ENCODE measurements at places on chromosomes 2 and 18.
A peak's percentile ranks its signal among the peaks of the same experiment; 100 is the strongest.

DNA sequence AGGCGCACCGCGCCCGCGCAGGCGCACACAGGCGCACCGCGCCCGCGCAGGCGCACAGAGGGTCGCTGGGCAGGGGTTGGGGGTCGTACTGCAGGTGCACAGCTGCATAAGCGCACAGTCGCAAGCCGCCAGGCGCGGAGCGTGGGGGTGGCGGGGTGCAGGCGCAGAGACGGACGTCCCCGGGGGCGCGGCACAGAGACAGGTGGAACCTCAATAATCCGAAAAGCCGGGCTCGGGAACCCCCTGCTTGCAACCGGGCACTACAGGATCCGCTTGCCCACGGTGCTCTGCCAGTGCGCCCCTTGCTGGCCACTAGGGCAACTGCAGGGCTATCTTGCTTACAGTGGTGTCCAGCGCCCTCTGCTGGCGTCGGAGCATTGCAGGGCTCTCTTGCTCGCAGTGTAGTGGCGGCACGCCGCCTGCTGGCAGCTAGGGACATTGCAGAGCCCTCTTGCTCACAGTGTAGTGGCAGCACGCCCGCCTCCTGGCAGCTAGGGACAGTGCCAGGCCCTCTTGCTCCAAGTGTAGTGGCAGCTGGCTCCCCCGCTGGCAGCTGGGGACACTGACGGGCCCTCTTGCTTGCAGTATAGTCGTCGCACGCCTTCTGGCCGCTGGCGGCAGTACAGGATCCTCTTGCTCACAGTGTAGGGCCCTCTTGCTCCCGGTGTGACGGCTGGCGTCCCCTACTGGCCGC lies 34.9 kb downstream of the FAM110C start:
- no peaks in the 10 kb centered on the region for H3K27me3 ChIP-seq
- no peak overlapping the region for H3K27ac ChIP-seq
- H3K36me3 ChIP-seq: no peaks in the 10 kb centered on the region
- DNase-seq: peak; percentile 87
- H3K4me3 ChIP-seq: no peak overlapping the region

GRCh38 chr2:218890369-218890768 lies 9.7 kb downstream of the WNT10A start:
- H3K36me3 ChIP-seq: no peaks in the 10 kb centered on the region
- no peak overlapping the region for H3K27ac ChIP-seq
- no peak for DNase-seq
- H3K4me1 ChIP-seq: no peaks in the 10 kb centered on the region
- H3K4me3 ChIP-seq: no peak overlapping the region

DNA sequence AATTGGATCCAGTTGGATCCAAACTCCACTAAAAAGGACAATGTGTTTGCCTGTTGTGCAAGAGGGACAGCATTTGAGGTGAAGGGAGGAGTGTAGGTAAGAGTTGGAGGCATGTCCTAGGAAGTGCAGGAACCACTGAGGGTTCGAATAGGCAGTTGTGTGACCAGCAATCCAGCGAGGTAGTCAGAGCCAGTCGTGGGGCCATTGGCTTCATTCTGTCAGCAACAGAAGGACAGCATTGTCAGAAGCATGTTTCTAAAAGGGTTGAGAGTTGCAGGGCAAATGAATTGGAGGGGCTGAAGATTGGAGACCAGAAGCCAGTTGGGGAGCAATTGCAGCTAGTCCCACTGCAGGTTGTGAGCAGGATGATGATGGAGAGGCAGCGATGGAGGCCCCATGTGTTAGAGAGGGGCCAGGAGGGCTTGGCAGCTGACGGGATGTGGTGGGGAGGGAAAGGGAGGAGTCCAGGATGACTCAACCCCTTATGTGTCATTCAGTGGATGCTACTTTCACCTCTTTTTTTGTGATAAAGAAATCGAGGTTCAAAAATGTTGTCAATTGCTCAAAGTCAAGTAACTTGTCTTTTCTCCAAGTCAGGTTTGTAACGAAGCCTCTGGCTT lies 96.7 kb upstream of the SIX3 start:
- no peaks in the 10 kb centered on the region for H3K36me3 ChIP-seq
- DNase-seq: no peak
- no peak overlapping the region for H3K27ac ChIP-seq
- no peaks in the 10 kb centered on the region for H3K27me3 ChIP-seq
- no peaks in the 10 kb centered on the region for H3K4me1 ChIP-seq

DNA sequence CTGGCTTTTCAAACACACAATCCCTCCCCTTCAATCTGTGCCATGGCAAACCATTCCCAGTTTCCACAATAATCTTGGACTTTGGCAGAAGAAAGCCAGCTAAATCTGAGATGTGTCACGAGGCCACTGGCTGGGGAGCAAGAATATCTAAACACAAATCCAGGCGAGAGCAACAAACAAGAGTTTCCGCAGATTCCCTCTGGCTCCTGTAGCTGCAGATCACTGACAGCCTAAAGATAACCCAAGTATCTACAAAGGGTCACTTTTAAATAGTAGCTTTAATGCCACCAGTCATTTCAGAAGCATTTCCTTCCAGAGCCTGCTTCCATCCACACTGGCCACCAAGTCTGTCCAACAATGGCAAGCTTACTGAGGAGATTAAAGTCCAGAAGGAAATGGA lies 86.9 kb downstream of the ACVR1 start:
- H3K27me3 ChIP-seq: no peaks in the 10 kb centered on the region
- H3K4me3 ChIP-seq: no peak overlapping the region
- peak overlapping the region; percentile 39 for H3K27ac ChIP-seq

GRCh38 chr18:43160509-43160908 lies 45.0 kb upstream of the RIT2 start:
- DNase-seq: no peak
- no peaks in the 10 kb centered on the region for H3K36me3 ChIP-seq
- no peaks in the 10 kb centered on the region for H3K4me1 ChIP-seq
- H3K27ac ChIP-seq: no peak overlapping the region
- no peaks in the 10 kb centered on the region for H3K27me3 ChIP-seq

GRCh38 chr18:75836516-75836915 lies 409.0 kb upstream of the SMIM21 start:
- H3K27ac ChIP-seq: no peak overlapping the region
- H3K4me1 ChIP-seq: no peaks in the 10 kb centered on the region
- no peaks in the 10 kb centered on the region for H3K36me3 ChIP-seq
- H3K27me3 ChIP-seq: no peaks in the 10 kb centered on the region
- DNase-seq: no peak

DNA sequence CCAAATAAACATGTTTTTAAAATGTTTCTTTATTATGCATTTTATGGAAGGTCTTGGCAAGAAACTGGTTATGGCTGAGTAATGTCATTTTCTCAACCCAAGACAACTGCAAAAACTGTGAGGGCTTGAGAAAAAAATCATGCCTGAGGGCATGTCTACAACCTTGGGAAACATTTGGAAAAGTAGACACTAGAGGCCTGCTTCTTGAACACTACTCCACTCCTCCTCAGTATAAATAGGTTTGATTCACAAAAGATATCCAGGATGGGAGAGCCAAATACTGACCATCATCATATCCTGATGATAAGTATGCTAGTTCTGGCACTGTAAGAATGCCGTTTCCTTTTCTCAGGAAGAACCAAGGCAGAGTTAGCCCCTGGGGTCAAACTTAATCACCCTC lies 71.1 kb downstream of the OSR1 start:
- DNase-seq: no peak
- no peaks in the 10 kb centered on the region for H3K27me3 ChIP-seq
- no peak overlapping the region for H3K4me3 ChIP-seq
- H3K36me3 ChIP-seq: no peaks in the 10 kb centered on the region

DNA sequence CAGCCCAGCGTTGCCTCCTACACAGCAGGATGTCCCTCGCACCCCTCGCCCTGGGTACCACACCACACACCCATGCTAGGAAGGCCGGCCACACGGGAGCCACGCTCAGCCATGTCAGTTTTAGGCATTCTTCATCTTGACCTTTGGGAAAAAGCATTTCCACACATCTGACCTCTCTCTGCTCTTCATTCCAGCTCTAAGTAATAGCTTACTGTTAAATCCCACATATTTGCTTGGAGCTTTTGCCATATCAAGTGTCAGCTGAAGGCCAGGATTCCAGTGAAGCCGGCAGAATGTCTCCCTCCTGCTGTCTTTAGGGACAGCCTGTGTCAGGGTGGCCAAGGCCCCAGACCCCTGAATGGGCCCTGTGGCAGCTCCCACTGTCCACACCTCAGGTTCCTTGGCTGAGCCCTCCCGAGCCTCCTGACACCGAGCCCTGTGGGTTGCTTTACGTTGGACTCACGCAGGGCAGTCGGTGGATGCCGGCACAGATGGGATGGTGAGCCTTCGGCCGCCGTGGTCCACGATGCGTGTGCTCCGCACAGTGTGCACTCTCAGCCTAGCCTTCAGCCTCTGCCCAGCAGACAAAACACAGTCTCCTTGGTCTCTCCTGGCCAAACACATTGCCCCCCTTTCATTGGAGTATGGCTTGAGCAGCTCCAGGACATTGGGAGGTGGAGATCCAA lies 202.0 kb downstream of the SEPTIN10 start:
- no peak overlapping the region for H3K4me3 ChIP-seq
- no peaks in the 10 kb centered on the region for H3K27me3 ChIP-seq
- no peak overlapping the region for H3K27ac ChIP-seq
- DNase-seq: no peak

DNA sequence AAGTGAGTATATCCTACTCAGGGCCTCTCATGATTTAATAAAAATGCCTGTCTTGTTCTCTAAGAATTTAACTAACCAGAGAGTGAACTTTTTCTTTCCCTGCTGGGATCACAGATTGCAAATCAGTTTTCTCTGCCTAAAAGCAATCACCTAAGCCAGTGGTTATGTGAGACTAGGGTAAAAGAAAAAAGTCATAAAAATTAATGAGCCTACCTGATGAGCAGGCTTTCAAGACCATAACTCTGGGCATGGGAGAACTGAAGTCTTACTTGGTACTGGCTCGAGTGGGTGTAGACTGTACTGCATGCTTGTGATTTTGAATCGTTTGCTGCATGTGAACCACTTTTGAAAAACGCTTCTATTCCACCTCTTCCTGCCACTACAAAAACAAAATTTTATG lies 1677.0 kb upstream of the LRRTM1 start:
- H3K4me1 ChIP-seq: no peaks in the 10 kb centered on the region
- no peak for DNase-seq
- H3K27ac ChIP-seq: no peak overlapping the region
- H3K4me3 ChIP-seq: no peak overlapping the region
- no peaks in the 10 kb centered on the region for H3K27me3 ChIP-seq
- no peaks in the 10 kb centered on the region for H3K36me3 ChIP-seq

DNA sequence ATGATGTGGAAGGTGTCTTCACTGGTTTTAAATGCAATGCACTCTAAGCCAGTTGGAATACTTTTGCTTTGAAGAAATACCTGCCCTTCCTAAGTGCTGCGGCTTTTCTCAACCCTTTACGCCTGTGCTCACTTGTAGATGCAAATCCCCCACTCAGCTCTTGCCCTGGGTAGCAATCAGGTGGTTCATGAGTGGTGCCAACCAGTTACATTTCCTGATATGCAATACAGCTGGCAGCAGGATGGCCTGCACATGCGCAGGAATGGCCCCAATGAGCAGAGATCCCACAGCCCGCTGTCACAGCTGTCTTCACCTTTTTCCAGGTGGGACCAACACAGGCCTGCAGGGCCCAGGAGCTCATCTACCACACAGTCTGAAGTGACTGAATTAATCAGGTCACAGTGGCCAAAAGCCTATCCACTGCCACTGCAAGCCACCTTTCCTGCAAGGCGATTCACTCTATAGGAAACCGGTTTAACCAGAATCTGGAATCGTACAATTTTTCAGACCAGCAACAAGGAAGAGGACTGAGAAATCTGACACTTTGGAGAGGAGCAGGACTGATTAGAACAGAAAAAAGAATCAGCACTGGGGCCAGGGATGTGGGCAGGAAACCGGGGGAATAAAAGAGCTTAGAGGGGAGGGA lies 247.8 kb downstream of the MYT1L start:
- H3K27me3 ChIP-seq: peaks cover 2% of the 10 kb centered on the region
- no peak for DNase-seq
- H3K36me3 ChIP-seq: no peaks in the 10 kb centered on the region
- no peaks in the 10 kb centered on the region for H3K4me1 ChIP-seq
- H3K4me3 ChIP-seq: no peak overlapping the region

DNA sequence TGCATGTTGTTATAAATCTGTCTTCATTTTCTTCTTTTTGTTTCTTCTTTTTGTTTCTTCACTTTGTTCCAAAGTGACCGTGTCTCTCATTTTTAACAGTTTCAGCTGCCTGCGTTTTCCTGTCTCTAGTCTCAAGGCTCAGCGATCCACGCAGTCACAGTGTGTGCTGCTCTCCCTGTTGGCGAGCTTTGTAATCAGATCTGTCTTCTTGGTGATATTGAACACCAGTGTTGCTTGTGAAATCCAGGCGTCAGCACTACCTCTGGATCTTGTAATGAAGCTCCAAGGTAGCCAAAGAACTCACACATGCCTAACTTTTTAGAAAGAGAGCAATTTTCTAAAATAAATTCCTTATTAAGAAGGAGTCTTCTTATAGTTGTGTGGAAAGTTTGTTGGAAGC lies 13.2 kb downstream of the SNTG2 start:
- H3K36me3 ChIP-seq: no peaks in the 10 kb centered on the region
- H3K27me3 ChIP-seq: no peaks in the 10 kb centered on the region

- H3K4me1 ChIP-seq: no peaks in the 10 kb centered on the region
- DNase-seq: no peak
- H3K36me3 ChIP-seq: no peaks in the 10 kb centered on the region
- no peak overlapping the region for H3K4me3 ChIP-seq
These were observed 32.3 kb downstream of the SCTR start for GRCh38 chr2:119491776-119492525.

GRCh38 chr2:217929757-217930707 lies 72.8 kb downstream of the TNS1 start:
- peak overlapping the region; percentile 100 for H3K27ac ChIP-seq
- peaks cover 9% of the 10 kb centered on the region for H3K4me1 ChIP-seq
- DNase-seq: no peak
- H3K27me3 ChIP-seq: no peaks in the 10 kb centered on the region
- no peak overlapping the region for H3K4me3 ChIP-seq
